ENCODE measurements at places on chromosomes 16 and 17.
A peak's percentile ranks its signal among the peaks of the same experiment; 100 is the strongest.

DNA sequence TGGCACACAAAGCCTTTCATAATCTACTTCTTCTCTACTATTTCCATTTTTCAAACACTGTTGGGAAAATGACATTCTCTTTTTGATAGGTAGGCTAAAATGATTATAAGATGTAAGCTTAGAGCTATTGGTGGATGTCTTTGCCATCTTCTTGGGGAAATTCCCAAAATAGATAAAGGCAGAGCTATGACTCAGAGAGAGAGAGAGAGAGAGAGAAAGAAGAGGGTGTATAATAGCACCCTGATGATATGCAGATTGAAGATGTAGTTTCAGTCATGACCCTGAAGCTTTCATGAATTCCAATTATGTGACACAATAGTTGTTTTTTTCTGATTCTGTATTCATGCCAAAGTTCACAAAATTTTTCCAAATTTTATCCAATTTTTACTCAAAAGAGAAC lies 529.1 kb downstream of the HS3ST4 start:
- DNase-seq, result no peak

DNA sequence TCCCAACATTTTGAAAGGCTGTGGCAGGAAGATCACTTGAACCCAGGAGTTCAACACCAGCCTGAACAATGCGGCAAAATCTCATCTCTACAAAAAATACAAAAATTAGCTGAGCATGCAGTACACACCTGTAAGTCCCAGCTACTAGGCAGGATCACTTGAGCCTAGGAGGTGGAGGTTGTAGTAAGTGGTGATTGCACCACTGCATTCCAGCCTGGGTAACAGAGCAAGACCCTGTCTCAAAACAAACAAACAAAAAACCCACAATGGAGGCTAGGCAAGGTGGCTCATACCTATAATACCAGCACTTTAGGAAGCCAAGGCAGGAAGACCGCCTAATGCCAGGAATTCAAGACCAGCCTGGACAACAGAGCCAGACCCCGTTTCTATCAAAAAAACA lies 12.0 kb downstream of the APPBP2 start:
- no peak for DNase-seq

GRCh38 chr16:31708348-31708747 lies 165.3 kb upstream of the ZNF267 start:
- no peak for DNase-seq

DNA sequence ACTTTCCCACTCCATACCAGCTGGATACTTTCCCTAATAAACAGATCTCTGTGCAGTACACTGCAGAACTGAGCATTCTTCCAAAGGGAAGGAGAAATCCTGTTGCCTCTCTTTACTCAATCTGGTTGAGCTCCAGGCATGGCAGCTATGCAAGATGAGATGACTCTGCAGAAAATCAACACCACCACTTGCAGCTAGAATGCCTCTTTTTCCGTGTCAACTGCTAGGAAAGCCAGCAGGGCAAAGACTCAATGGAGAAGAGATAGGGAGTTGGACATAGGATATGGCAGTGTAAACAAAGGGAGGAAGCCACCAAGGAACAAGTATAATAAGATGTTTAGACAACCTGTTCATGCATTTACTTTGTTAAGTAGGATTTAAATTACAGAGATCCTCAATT lies 40.4 kb upstream of the CORO6 start:
- no peak for DNase-seq

- no peak for DNase-seq
These were observed 7.8 kb upstream of the PSMC3IP start for GRCh38 chr17:42585353-42585752.

DNA sequence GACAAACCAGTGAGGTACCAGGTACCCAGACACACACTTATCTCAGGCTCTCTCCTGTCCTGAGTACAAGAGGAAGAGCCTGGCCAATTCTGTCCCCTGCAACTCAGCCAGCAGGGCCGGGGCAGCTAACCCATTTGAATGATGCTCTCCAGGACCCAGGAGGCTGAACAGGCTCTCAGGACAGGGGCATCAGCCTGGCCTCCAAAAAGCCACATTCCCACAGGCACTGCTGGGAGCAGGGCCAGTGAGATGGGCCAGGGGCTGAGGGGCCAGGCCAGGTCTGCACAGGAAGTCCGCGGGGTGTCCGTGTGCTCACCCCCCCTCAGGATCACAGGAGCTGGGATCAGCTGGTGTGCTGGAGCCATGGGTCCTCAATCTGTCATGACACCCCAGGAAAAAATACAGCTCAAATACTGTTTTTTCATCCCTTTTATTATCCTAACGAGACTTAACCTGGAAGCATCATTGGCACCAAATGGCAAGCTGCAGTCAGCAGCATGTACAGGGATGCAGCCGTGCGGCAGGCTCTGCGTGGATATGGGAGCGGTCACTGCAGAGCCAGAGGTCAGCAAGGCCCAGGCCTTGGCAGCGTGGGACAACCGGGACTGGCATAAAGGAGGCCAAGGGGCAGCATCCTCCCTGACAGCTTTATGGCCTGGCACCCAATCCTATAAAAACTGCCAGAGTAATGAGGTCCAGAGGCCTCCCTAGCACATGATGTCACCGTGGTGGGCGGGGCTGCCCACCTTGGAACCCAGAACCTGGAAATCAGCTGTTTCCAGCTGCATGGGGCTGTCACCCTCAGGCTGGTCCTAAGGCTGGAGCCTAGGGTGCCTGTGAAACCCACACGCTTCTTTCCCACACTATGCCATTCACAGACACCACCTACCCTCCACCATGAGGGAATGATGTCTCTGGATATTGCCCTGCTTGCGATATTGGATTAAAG lies 276.7 kb downstream of the C16orf95 start:
- no peak for DNase-seq

- no peak for DNase-seq
These were observed 15.0 kb downstream of the SLC7A5 start for GRCh38 chr16:87854053-87854906.

- DNase-seq, result no peak
These were observed 77.6 kb upstream of the LHX1 start for GRCh38 chr17:36859706-36860105.

GRCh38 chr16:88929091-88929445 lies 47.9 kb downstream of the CBFA2T3 start:
- DNase-seq, result peak; percentile 49

DNA sequence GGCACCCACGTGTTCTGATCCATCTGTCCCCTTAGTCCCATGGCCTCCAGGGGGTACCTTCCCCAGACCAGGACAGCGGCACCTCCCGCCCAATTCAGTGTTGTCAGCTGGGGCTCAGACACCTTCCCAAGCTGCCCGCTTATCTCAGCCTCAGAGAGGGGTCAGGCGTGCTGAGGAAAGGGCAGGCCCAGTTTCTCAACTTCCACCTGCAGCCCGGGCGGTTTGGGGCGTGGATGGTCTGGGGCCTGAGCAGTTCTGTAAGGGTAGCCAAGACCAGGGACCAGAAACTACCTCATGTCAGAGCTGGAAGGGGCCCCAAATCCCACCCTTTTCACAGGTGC lies 5.1 kb downstream of the PLCD3 start:
- no peak for DNase-seq

DNA sequence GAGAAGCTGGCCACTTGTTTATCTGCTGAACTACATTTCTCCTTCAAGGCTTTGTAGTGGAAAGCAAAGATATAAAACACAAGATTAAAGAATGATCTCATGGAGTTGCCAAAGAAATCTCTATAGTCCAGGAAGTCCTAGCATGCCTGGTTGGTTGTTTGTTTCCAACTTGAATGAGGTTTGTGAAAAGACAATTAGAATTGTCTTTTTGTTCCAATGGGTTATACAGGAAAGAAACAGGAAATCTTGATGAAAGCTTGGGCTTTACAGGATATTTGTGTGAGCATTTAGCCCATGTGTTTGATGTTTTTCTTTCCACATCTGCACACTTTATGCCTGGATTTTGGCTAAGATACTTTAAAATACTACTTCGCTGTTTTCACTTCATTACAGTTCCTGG lies 273.4 kb downstream of the CEP112 start:
- no peak for DNase-seq

DNA sequence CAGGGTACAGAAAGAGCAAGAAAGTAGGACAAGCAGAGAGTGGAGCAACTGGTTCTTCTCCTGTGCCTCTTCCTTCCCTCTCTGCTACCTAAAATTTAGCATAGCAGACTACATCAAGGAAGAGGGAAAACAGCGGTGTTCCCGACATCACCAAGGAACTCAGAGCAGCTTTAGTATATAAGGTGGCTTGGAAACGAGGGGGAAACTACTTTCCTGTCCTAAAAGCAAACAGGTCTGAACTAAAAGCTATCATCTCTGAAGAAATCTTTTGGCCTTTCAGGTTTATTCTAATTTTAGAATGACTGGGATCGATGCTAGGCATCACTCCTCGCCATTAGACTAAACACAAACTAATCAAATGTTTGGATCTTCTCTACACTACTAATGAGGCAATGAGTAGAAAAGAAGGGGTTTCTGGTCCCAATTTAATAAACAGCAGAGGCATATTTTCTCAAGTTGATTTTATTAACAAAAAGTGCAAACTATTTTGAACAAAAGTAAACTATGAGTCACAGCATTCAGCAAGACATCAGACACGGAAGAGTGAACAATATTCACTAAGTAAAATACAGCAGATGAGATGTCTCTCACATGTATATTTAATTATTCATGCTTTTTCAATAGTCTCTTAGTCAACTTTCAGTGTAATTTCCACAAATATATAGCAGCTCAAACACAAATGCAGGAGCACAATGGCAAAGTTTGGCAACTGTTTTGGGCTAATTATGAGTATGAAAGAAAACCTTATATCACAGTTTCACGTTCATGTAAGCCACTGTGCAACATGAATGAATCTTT lies 108.7 kb downstream of the TRIM37 start:
- no peak for DNase-seq

DNA sequence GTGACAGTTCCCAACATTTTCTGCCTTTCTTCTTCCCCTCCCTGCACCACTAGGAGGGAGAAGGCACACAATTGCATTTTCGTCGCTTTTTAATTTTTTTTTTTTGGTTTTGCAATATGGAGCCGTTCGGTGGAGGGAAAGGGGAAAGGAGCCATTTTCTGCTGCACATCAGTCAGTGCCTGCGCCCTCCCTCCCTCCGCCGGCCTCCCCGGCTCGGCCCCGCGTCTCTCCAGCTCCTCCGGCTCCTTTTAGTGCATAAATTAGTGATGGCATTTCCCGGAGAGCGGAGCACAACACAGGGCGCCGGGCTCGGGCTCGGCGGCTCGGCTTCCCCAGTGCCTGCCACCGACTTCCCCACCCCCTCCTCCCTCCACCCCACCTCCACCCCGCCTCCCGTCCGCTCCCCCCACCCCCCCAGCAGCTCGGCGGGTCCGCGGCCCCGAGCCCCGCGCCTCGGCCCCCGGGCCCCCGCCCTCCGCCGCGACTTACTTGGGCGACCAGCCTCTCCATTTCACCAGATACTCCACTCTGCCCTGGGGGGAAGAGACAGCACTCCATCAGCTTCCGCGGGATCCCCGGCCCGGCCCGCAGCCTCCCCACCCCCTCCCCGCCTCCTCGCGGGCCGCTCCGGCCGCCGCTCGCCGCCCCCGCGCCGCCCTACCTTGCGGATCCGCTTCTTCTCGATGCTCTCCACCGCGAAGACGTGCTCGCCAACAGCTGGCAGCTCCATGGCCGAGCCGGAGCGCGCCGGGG lies 542 bp downstream of the CBX4 start:
- peak; percentile 65 for DNase-seq

DNA sequence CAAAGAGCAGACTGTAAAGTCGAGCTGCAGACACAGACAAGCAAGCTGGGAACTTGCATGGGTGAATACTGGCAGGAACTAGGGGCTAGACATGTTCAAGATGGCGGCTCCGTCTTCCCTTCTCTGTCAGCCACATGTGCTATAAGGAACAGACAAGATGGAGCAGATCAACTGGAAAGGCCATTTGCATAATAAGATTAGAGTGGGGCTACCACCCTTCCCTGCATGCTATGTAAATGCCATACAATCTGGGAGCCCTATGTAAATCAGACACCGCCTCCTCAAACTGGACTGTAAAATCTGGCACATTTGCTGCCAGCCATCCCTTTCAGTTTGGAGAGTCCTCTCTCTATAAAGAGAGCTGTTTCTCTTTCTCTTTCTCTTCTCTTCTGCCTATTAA lies 640.1 kb upstream of the CDH8 start:
- DNase-seq, result no peak

GRCh38 chr17:58402679-58403078 lies 14.7 kb downstream of the RNF43 start:
- DNase-seq, result no peak

DNA sequence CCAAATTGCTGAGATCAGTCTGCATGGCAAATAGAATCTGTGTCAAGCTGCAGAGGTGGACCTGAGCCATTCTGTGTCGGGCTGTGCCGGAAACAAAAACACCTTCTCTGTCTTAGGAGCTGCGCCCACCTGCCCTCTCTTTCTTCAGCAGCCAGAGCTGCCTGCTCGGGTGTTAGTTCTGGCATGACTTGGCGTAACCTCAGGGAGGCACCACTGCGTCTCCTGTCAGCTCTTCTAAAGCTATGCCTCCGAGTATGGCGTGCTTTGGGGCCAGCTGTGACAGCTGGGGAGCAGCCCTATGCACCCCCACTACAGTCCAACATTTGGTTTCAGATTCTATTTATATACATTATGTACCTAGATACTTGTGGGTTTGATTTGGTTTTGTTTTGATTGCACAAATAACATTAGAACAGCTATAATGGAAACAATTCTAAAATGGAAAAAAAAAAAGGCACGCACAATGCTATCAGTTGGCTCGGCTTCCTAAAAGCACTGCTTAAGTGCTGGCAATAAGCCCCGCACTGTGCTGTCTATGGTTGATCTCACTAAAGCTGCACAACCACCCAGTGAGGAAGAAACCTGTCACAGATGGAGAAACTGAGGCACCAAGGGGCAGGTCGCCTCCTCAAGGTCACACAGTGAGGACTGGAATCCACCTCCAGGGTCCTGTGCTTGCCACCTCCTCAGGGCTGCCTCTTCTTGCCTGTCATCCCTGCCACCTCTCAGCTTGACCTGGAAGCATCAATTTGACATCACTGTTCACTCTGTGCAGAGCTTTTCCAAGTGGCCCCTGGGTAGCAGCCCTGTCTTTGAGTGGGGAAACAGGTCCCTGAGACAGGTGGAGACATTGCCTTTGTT lies 18.7 kb upstream of the ADGRG1 start:
- DNase-seq, result no peak

- no peak for DNase-seq
These were observed 5.3 kb upstream of the DPEP1 start for GRCh38 chr16:89607937-89608740.

- DNase-seq, result no peak
These were observed 15.5 kb downstream of the GLYR1 start for GRCh38 chr16:4831616-4832015.

DNA sequence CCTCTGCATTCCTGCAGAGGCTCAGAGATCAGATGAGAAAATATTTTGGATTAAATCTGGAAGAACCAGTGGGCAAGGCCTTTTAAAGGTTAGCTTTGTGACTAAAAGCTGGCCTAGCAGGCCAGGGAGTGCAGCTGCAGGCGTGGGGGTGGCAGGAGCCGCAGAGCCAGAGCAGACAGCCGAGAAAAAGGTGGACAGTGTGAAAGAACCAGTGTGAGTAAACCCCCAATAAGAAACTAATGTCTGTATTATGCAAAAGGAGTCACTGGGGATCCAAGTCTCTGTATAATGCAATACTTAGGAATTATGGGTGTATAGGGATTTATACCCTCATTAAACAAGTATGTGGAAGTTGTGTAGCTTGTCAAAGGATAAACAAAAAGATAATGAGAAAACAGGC lies 21.4 kb upstream of the SPACA3 start:
- no peak for DNase-seq
